ENCODE measurements at places on chromosomes 2 and 18.

GRCh38 chr18:70455731-70456130 lies 166.9 kb downstream of the SOCS6 start:
- no peak for DNase-seq

DNA sequence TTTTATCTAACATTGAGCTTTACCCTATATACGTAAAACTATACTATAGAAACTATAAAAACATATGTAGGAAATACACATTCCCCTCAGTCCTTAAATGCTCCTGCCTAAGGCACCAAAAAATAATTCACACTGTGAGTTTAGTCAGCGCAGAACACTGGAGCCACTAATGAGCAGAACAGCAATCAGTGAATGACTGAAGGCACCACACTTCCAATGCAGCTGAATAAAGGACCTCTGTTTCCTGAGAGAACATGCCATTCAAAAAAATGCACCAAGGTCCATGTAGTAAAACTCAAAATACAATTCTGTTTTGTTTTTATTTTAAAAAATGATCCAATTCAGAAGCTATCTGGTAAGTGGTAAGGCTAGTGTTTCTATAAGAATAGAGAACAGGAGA lies 1280.6 kb upstream of the NRXN1 start:
- DNase-seq = no peak

- no peak for DNase-seq
Measured at GRCh38 chr2:8216397-8216796, 465.5 kb upstream of the ID2 start.

- DNase-seq = no peak
Measured at GRCh38 chr2:88949336-88949735, 257.9 kb downstream of the RPIA start.

DNA sequence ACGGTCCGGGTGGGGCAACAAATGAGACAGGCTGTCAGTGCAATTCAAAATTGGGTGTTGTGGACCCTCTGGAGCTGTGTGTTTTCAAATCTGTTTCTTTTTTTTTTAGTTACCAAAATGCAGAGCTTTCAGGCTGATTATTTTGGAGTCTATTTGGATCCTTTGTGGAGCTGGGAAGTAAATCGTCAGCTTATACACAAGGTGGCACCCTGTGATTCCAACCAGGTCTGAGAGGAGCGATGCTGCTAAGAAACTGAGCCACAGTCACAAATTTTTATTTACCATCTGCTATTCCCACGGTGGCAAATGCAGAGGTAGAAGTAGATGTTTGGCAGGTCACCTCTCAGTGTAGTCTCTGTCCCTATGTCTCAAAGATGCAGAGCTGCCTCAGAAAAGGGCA lies 3.8 kb upstream of the EPC2 start:
- DNase-seq = no peak
